ENCODE measurements at places on chromosomes 5 and 9.

DNA sequence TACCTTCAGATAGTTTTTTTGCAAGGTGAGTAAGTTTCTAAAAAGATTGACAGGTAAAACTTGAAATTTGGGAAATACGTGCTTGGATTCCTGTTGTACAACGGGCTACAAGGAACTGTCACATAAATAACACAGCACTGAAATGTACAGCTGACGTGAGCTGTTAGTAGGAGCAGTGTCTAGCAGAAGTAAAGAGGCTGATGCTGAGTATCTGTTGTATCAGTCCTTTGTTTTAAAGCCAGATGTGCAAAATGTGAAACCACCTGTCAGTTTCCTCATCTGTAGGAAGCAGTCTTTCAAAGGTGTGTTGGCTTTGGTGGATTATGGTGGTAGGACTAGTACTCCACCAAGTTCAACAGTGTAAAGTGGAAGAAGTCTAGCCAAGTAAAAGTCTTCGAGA, 122.3 kb downstream of the EFNA5 start:
- no peak for DNase-seq

DNA sequence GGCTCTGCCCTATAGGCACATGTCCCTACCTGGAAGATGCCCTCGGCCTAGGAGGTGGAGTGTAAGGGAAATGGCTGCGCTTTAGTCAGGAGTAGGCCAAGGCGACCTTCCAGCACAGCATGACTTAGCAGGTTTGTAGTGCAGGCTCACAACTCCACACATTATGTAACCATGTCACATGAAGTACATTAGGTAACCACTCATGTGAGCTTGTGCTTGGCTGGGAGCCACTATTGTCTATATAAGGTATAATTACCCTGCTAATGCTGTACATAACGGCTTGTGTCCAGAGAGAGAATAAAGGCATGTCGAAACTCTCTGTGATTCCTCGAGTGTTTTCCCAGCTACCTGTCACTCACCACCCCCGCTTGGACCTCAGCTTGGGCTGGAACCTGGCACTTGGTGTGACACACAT, 74.9 kb downstream of the CAMK4 start:
- no peak for DNase-seq

DNA sequence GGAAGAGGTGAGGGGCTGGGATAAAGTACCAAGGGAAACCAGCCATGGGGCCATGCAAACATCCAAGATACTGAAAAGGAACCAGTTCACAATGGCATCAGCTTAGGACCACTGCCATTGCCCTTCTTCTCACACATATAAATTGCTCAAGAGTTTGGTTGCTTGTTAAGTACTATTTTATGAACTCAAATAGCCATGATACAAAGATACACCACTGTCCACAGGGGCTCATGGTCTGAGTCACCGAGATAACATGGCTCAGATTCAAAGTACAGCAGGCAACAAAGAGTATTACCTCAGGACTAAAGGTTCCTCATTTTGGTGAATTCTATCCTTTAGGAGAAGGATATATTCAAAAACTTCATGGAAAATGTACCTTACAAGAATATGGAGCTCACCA, 55.6 kb downstream of the FANCC start:
- DNase-seq = no peak

DNA sequence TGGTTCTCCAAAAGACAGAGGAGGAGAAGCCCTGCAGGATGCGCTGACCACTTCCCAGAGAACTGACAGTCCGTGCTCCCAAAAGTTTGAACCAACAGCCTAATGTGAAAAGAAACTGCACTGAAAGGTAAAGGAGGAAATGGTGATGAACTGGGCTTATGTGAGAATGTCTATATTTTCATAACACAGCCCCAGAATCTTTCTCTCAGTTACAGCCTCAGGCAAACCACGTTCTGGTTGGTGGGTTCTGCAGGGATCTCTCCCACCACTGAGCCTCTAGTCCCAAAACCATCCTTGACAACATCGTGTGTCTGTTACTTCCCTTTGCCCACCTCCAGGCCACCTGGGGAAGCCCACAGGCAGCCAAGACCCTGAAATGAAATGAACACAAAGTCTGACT, 23.9 kb downstream of the SPARC start:
- no peak for DNase-seq

DNA sequence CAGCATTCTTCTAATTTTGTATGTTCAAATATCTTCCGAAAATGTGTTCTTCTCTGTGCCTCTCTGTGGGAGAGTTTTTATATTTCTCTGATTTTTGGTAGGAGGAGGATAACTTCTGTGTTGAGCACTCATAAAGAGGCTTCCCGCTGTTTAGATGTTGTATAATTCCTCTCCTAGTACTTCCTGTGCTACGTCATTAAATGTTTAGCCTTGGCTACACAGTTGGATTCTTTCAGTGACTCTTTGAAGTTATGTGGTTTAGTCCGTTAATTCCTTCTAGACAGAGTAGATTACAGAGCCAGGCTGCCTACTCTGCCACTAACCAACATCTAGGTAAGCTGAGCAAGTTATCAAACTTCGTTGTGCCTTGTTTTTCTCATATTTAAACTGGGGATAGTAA, 302.6 kb downstream of the OSTF1 start:
- DNase-seq = no peak

DNA sequence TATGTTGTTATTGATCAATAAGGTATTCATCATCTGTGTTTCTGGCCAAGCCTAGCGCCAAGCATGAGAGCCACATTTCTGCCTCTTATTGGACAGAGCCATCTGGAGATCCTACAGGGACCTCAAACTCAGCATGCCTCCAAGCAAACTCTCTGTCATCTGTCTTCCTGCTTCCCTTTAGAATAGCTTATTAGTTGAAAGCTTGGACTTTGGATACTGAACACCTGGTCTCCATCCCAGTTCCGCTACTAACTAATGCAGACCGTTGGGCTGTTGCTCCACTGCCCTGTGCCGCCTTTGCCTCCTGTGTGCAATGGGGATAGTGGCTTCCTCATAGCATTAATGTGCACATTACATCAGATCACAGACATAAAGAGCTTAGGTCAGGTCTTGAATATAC, 65.5 kb downstream of the MAP1B start:
- DNase-seq = no peak

- DNase-seq = no peak
These were observed 23.1 kb upstream of the ACOT12 start for GRCh38 chr5:81417052-81417451.

DNA sequence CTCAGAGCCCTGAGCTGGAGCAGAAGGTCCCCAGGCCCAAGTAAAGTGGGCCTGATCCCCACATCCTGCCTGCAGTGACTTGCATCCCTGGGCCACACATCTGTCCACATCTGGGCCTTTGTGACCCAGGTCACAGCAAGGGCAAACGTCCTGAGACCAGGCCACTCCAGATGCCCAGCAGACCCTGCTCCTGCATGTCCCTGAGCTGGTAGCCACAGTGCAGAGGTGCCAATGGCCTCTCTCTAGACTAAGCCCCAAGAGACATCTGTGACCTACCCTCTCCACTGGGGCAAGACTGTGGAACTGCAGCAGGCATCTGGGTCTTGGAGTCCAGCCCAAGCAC, 2.5 kb downstream of the FLT4 start:
- DNase-seq = no peak

GRCh38 chr5:1010181-1010510, 1.5 kb downstream of the NKD2 start:
- no peak for DNase-seq

DNA sequence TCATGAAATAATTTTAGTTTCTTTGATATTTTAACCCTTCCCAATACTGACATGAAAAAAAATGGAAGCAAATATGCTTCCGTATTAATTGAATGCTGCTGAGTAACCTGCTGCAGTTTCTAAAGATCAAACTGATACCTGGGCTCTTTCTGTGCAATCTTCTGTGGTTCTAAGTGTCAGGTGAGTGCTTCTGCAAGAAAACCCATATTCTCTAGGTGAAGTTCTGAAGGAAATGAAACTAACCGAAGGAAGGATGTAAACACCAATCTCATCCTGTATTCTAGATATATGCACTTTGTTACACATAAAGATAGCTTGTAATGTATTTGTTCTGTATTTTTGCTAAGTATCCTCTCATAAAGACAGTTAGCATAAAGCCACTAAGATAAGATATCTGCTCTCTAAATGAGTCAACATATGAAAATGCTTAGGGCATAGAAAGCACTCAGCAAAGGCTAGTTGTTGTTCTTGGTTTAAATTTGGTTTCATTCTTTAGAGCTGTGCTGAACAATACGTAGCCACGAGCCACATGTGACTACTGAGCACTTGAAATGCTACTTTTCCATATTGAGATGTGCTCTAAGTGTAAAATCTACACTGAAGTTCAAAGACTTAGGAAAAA, 52.0 kb downstream of the ITGA2 start:
- DNase-seq = no peak

DNA sequence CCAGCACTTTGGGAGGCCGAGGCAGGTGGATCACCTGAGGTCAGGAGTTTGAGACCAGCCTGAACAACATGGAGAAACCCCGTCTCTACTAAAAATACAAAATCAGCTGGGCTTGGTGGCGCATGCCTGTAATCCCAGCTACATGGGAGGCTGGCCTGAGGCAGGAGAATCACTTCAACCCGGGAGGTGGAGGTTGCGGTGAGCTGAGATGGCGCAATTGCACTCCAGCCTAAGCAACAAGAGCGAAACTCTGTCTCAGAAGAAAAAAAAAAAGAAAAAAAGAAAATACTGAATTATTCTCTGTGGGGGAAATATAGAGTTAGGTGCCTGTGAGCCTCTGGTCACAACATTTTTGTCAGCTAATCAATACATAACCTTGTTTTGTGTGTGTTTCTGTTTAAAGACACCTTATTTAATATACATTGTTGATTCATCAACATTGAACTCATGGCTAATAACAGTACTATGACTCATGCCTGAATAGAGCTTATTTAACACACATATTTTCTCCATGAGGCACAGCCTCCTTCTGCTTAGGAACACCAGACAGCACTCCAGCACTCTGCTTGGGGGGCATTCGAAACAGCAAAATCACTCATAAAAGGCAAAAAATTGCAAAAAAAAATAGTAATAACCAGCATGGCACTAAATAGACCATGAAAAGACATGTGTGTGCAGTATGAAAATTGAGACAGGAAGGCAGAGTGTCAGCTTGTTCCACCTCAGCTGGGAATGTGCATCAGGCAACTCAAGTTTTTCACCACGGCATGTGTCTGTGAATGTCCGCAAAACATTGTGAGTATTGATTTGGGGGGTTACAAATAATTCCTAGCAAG, at the start of gene IL31RA:
IL31RA (plus strand) TSS at position 519 of the 836 bp plus-strand sequence; CDS start at position 733, 214 bp downstream.
- no peak for DNase-seq

DNA sequence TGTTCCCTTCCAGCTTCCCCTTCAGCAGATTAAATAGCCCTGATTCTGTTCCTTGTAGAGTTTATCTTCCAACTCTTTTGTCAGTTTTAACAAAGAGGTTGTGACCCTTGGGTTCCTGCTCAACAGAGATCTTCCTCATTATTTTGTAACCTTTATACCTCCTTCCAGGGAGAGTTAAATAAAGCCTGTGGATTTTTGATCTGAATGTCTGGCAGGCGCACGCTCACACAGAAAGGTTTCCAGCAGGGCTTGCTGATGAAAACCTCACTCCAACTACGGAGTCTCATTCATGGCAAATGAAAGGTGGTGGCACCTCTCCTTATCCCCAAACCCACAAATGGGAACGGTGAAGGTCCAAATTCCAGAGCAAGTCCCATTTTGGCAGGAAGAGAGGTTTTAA, 129.0 kb downstream of the SREK1 start:
- no peak for DNase-seq

DNA sequence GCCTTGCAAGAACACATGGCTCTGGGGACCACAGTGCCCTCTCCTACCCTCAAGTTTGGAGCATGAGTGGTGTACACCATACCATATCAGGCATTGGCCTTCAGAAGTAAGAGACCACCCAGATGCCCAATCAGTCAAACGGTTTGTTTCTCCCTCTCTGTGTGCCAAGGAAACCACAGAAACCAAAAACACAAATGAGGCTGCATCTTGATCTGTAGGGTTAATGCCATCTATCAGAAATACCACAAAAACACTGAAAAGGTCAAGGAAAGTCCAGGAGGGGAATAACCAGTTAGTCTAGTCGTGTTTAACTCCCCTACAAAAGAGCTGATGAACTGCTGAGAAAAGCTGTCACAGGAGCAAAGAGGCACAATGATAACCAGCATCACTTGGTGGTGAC, 78.4 kb downstream of the INSYN2B start:
- no peak for DNase-seq

- DNase-seq = no peak
These were observed 10.6 kb downstream of the MARCOL start for GRCh38 chr5:148248894-148249293.

DNA sequence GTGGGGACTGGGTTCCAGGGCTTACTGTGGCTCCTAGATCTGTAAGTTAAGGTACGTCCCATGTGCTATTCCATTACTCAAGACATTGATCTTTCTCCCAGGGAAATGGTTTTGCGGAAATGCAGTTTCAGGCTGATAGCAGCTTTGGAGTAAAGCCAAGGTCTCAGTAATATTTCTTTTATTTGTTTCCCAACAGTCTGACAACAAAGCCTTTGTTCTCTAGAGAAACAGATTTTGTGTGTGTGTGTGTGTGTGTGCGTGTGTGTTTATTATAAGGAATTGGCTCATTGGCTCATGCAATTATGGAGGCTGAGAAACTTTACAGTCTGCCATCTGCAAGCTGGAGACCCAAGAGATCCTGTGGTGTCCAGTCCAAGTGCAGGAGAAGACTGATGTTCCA, 12.1 kb upstream of the POC5 start:
- no peak for DNase-seq

GRCh38 chr5:180130291-180130869, 58.8 kb upstream of the RNF130 start:
- no peak for DNase-seq

GRCh38 chr9:98391406-98391805, 136.0 kb upstream of the TBC1D2 start:
- no peak for DNase-seq

- no peak for DNase-seq
These were observed 49.9 kb downstream of the SHB start for GRCh38 chr9:38018958-38019602.

- DNase-seq = no peak
These were observed 202.7 kb upstream of the MVB12B start for GRCh38 chr9:126123927-126124326.

GRCh38 chr5:107607671-107608345, 62.9 kb downstream of the EFNA5 start:
- no peak for DNase-seq

GRCh38 chr5:162434281-162434680, 366.7 kb downstream of the GABRG2 start:
- DNase-seq = no peak

GRCh38 chr9:12980085-12980851, 205.4 kb downstream of the LURAP1L start:
- no peak for DNase-seq

DNA sequence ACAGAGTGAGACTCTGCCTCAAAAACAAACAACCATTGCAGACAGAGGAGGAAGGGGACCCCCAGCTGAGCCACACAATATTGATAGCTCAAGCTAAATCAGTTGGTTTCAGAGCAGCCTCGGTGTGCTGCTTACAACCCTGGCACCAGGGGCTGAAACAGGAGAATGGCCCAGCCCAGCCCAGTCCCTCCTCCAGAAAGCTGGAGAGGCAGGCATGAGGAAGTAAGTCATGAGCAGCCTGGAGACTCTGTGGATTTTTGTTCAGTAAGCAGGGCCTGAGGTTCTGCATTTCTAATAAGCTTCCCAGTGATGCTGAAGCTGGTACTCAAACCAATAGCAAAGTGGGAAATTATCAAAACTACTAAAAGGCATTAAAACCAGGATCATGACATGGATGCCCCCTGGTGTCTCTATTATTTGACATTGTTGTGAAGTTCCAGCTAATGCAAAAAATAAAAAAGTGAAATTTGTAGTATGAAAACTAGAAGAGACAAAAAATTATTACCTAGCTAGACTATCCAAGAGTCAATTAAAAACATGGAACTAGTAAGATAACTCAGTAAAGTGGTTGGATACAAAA, 14.2 kb downstream of the PRRT1B start:
- no peak for DNase-seq

GRCh38 chr5:134997015-134997414, 29.3 kb downstream of the CATSPER3 start:
- DNase-seq = no peak
